ENCODE measurements at places on chromosomes 2 and 18.

DNA sequence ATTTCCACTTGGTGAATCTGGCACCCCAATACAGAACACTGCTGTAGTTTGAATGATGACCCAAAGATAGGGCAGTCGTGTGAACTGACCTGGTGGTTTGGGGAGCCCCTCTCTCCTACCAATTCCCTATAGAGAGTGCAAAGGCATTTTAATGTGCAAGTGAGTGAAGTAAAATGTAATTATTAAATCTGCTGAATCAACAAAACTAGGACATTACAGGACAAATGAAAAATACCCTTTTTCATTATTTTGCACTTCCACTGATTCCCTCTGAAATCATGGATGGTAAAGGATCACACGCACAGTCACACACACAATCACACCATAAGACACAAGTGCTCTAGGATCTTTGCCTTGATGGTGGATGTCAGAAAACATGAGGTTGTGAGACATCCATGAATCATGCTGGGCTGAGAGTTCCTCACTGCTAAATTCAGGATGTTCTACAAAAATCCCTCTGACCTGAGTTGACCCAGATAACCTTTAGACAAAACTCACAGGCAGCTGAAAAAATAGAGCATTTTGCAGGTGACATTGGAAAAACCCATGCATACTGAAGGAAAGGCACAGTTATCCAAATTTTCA, 197.4 kb downstream of the FBXO15 start:
- no peak for DNase-seq

- DNase-seq, result no peak
These were observed 117.6 kb downstream of the MCFD2 start for GRCh38 chr2:46798041-46798440.

DNA sequence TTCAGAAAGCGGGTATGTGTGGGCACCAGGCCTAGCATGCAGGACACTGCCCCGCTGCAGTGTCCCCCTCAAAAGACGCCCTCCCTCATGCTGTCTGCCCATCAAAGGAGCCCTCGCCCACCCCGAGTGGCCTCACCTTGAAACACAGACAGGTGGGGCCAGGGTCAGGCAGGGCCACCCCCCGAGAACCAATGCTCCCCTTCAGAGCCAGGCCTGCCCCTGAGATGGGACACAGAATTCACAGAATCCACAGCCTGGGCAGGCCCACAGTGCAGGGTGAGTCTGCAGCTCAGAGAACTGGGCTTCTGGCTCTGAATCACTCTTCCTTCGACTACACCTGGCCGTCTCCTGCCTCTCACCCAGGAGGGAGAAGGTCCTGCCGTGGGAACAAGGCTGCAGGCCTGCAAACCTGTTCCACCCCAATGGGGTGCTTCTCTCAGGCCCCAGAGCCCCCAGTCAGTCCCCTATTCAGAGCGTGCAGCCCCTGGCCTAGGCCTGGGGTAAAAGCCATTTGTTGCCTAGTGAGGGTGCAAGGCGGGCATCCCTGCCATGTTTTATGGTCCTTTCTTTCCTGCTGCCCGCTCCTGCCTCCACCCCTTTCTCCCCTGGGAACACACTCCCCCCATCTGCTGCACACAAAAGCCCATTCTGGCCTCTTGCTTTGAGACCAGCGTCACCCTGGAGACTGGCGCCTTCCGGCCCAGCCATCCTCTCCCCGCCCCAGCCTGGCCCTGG, 11.3 kb upstream of the ARHGEF4 start:
- no peak for DNase-seq

GRCh38 chr2:101617188-101617587, 80.3 kb upstream of the MAP4K4 start:
- no peak for DNase-seq

DNA sequence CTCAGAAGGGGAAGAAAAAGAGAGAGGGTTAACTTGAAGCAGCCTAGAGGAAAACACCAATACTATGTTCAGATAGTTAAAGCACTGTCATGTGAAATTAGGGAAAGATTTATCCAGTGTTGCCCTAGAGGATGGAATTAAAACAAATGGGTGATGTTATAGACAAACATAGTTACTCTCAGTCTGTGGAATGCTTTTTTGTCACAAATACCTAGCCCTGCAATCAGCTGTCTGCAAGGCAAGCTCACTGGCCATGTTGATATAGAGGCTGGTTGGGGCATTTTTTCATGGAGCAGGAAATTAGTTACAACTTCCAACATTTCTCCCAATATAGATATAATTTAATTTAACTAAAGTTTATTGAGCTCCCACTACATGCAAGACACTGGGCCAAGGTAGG, 8.4 kb upstream of the RAB10 start:
- no peak for DNase-seq

DNA sequence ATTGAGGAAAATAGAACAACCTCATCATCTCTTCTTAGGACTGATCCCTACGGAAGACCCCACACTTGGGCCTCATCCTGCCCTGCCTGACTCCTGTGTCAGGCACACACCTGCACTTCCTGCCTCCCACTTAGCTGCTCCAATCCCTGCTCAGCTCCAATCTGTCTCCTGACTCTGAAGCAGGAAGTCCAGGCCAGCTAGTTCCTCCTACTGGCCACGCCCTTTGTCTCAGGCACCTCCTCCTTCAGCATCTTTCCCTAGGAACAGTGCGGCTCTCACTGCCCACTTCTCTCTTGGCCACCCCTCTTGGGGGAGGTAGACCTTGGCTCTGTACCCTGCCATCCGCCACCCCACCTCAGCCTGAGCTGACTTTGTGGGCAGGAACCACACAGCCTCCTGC, 135.8 kb downstream of the CELF4 start:
- DNase-seq, result no peak

GRCh38 chr2:100476606-100477005, 6.3 kb downstream of the NMS start:
- no peak for DNase-seq

DNA sequence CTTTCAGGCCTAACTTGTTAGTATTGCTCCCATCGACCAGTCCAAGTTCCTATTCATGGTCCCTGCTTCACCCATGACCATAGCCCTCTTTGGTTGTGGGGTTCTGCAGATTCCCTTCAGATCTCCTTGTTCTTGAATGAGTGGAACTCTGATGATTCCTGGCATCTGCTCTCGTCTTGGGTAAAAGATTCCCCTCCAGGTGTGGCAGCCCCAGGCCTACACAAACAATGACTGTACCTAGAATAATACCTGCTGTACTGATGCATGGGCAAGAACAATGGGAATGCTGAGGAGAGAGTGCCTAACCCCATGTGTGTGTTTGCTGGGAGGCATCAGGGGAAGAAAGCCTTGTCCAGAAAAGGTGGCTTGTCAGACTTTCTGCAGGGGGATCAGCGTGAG, 39.2 kb upstream of the MRPL19 start:
- DNase-seq, result no peak

- no peak for DNase-seq
These were observed 10.7 kb downstream of the STEAP3 start for GRCh38 chr2:119234021-119235019.

GRCh38 chr2:223488814-223489213, 113.3 kb downstream of the SCG2 start:
- DNase-seq, result no peak

DNA sequence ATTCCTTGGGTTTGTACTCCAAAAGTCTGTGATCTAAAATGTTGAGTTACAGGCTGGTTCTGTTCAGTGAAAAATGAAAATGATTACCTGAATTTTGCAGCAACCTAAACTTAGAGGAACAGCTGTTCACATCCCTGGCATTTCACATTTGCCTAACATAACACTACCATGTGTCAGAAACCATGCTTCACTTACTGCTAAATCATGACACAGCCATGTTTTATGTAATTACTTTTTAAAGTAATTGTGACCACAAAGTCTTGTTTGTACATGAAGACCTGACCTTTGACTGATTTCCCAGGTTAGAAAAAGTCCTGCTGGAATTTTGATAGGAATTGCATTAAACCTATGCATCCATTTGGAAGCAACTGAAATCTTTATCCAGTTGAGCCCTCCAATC, 79.1 kb downstream of the FAM168B start:
- no peak for DNase-seq

GRCh38 chr2:27041752-27042151, 9.0 kb downstream of the TMEM214 start:
- DNase-seq, result no peak

- no peak for DNase-seq
These were observed 36.3 kb upstream of the SMAD7 start for GRCh38 chr18:48986851-48987761.

- DNase-seq, result no peak
These were observed 113.4 kb downstream of the ZBTB7C start for GRCh38 chr18:48295586-48296311.

DNA sequence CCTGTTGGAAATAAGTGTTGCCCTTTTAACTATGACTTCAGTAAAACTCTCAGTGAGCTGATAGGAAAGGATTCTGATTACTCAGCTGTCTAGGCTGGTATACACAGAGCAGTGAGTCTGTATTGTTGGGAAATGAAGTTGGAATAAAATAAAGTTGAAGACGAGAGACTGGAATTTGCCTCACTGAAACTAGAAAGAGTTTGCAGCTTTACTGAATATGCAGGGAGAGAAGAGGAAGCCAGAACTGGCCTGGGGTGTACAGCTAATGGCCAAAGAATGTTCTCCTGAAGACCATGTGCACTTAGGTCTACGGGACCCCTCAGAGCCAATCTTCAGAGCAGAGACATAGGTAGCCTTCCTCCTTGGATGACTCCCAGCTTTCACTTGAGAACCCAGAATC, 26.5 kb downstream of the EIF4E2 start:
- no peak for DNase-seq

GRCh38 chr18:59048378-59048777, 91.3 kb upstream of the SEC11C start:
- no peak for DNase-seq

GRCh38 chr2:131011486-131011885, 81.8 kb downstream of the FAM168B start:
- DNase-seq, result no peak

GRCh38 chr2:241111440-241111805, 9.3 kb upstream of the MTERF4 start:
- DNase-seq, result no peak

DNA sequence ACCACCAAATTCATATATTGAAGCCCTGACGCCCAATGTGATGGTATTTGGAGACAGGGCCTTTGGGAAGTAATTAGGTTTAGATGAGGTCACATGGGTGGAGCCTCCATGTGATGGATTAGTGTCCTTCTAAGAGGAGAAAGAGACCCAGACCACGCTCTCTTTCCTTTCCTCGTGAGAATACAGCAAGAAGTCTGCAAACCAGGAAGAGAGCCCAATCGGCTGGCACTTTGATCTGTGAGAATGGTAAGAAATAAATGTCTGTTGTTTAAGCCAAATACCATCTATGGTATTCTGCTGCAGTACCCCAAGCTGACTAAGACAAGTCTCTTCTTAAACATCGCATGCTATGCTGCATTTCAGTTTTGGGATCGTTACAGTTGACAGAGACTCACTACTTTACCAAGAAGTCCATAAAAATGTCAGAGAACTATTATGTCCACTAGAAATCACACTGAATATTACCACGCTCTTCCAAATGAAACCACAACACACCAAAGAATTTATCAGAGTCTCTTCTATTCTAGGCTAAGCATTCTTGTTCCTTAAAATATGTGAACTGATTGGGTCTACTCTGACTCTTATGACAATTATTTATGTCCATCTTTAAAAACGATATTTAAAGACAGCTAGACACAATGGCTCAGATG, 48.5 kb downstream of the LPIN2 start:
- DNase-seq, result no peak

- DNase-seq, result no peak
These were observed 5.7 kb downstream of the PSME4 start for GRCh38 chr2:53964987-53965687.

DNA sequence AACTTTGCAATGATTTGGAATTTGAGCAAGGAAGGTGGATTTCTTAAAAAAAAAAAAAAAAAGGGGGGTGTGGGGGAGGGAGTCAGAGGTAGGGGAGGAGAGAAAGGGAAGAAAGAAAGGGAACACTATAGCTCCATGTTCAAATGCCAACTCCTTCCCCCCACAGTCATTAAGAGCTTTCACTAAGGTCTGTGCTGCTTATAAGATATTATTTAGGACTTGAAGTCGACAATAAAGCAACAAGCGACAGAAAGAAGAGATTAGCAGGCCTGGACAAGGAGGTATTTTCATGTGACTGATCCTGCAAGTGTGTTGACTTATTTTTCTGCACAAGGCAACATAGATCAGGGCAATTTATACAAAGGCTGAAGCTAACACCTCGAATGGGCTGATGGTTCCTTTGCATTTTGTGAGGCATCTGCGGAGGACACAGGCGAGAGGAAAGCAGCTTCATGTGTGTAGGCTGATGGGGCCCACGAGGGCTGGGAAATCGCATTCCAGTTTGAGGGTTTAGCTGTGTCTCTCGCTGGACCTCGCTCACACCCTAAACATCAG, 382.0 kb downstream of the SOX11 start:
- DNase-seq, result no peak

GRCh38 chr2:9145752-9146430, 60.7 kb upstream of the ASAP2 start:
- no peak for DNase-seq

DNA sequence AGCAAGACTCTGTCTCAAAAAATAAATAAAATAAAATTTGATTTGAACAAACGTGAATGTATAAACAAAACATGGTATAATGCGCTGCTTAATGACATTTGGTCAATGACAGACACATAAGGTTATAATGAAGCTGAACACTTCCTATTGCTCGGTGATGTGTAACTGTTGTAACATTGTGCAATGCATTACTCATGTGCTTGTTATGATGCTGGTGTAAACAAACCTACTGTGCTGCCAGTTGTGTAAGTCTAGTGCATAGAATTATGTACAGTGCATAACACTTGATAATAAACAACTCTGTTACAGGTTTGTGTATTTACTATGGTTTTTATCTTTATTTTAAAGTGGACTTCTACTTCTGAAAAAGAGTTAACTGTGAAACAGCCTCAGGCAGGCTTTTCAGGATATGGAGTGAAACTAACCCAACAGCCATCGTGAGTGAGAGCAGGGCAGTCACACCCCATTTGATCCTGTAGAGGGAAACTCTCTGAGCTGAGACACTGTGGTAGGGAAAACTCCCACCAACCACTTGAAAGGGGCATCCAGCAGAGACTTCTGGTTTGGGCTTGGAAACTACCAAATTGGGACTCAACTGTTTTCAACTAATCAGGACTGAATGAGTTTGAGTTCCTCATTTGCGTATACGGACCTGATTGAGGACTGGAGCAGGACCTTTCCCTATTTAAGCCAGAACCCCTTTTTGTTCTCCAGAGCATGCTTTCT, 8.7 kb upstream of the RPRD1A start:
- DNase-seq, result no peak

DNA sequence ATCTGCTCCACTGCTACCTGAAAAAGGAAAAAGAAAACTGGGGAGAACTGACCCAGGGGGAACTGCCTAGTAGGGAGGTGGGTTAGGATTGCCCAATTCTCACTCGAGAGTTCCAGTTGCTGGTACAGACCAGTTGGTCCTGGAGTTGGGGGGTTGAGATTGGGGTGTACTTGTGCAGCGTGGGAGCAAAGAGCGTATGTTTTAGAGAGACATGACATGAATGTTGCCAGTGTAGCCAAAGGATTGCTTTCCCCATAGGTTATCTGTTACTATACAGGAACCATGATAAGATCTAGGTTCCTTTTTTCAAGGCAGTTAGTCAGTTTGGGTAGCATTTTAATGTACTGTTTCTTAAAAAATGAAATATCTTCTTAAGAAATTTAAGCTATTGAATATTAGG, 68.6 kb downstream of the APLF start:
- DNase-seq, result no peak

- no peak for DNase-seq
These were observed 102.1 kb downstream of the MYOM1 start for GRCh38 chr18:3117493-3118192.

All from colonic mucosa (tissue), 4 donors.